ENCODE measurements at places on chromosomes 2 and 18. TPM values are rescaled to one million over a fixed set of nuclear protein-coding genes. Genes with fewer than 3 reads are reported as not detected.
A peak's percentile ranks its signal among the peaks of the same experiment; 100 is the strongest.

DSG4 gene
- total RNA-seq, result 0.12 TPM

DNA sequence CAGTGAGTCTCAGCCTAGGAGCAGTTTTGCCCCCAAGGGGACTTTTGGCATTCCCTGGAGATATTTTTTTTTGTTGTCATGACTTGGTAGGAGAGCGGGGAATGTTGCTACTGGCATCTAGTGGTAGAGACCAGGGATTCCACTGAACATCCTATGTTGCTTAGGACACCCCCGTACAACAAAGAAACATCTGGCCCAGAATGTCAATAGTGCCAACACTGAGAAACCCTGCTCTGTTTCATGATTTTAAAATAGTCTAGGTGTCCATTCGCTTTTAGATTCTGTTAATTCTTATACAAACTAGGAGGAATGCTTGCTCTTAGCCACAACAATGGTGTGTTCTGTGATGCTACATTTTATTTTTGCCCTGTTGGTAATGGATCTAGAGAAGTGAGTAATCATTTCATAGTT, 225.8 kb upstream of the SIX3 start:
- no peak for DNase-seq

STK36 gene
- total RNA-seq, result 25.6 TPM

DNA sequence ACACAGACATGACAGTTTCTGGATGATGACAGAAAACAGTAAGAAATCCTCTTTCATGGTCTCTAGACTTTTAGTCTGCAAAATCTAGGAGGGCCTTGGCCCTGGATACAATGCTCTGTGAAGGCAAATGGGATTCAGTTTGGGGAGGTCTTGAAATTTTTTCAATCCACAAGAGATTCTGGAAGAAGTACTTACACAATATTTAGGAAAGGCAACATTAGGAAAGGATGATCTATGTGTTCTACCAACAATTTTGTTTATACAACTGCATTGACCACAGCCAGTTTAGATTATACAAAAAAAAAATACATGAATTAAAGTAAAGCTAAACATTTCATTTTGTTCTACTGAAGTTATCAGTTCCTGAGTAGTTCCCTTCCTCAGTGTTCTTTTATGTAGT, 208.0 kb downstream of the SRBD1 start:
- DNase-seq, result no peak

GRCh38 chr2:109415581-109416013, 198.2 kb downstream of the SEPTIN10 start:
- DNase-seq, result no peak

GRCh38 chr2:210517264-210517663, 39.1 kb upstream of the CPS1 start:
- DNase-seq, result peak; percentile 9

LONRF2 gene
- total RNA-seq, result 1.6 TPM

DNA sequence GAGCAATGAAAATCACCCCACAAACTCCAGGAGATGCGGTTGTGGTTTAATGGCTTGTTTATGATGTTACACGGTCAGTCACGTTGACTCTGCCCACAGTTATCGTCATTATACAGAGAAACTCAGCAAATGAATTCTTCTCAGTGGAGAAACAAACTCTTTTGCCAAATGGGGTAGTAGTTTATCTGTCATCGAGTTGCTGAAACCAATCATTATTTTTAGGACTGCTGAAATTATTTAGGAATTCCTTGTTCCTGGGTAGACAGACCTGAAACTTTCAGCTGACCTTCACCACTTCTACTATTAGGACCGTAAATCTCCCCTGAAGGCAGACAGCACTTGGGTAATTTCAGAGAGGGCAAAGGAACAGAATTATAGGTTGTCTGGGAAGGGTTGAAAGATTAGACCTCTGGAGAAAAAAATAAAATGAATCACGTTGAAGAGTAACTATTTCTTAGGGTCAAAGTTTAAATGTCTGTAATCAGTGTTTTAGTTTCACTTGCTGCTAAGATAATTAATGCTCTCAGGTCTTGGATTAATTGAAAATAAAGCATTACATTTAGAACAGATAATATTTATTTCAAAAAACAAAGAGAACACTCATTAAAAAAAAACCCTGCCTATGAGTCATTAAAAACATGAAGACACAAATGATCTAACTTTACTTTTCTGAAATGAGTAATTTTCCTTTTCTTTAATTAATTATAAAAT, 52.1 kb upstream of the LYPD6 start:
- no peak for DNase-seq

TBR1 gene
- not detected for total RNA-seq

GRCh38 chr2:106541333-106541732, 54.2 kb downstream of the CD8B2 start:
- no peak for DNase-seq

DNA sequence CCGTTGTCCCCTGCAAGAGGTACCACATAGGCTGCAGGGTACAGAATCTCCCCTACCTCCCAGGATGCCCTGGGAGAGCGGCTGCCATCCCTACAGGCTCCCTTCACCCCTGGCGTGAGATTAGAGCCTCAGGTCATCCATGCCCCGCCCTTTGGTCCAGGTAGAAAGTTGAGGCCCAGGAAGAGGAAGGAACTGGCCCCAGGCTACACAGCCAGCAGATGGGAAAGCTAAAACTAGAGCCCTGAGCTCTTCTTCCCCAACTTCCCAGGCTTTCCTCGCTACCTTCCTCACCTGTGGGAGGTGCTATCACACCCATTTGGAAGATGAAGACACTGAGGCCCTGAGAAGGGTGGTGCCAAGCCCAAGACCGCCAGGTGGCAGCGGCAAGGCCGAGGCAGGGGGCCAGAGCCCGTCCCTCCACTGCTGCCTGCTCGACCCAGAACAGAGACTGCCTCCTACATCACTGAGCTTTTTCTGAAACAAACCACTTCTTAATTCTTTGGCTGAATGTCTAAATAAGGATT, 25.8 kb downstream of the CIB4 start:
- DNase-seq, result no peak

GRCh38 chr2:27735263-27735904, 36.1 kb upstream of the MRPL33 start:
- DNase-seq, result peak; percentile 86

- no peak for DNase-seq
Observed at GRCh38 chr2:186407611-186408010, 78.4 kb upstream of the ZC3H15 start.

PKDCC gene
- total RNA-seq, result 74.0 TPM

DNA sequence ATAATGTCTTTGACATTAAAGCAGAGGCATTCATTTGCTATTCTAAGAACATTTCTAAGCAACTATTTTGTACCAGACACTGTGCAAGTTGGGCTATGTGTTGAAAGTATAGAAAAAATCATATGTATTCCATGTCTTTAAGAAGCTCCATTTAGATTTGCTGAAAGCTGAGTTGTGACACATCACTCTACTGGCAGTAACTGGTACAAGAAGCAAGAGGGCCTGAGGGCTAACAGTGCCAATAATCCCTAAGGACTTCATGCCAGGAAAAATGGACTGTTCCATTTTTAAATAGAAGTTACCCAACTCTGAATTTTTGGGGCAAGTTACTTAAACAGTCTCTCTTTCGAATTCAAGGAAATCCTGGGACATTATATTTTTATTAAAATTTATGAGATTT, 178.7 kb downstream of the SRBD1 start:
- DNase-seq, result no peak

DNA sequence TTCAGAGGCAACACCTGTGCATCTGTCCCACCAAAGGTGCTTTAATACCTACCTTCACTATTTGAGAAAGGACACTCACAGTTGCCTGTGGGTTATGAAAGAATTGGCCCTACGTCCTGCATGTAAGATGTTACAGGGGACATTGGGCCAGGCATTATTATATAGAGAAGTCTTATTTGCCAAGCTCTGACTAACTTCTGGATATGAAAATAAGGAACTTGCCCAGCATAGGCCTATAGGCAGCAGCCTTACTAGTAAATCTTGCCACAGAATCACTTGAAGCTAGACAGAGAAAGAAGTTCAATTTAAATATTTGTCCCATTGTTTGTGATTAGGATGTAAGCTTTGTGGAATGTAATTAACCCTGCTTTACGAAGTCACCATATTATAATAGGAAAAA, 41.7 kb downstream of the NLRC4 start:
- no peak for DNase-seq

HOXD3 gene
- total RNA-seq, result 9.5 TPM

AP1S3 gene
- 7.0 TPM for total RNA-seq

ALPG gene
- 1.8 TPM for total RNA-seq

TPRKB gene
- total RNA-seq, result 22.5 TPM

IL1RL1 gene
- total RNA-seq, result 3.4 TPM

RAPGEF4 gene
- total RNA-seq, result 2.3 TPM

SERPINB10 gene
- not detected for total RNA-seq

IL18RAP gene
- 0.52 TPM for total RNA-seq

ZAP70 gene
- 2.9 TPM for total RNA-seq

GRCh38 chr2:63435070-63435469, 153.2 kb downstream of the WDPCP start:
- DNase-seq, result no peak

GRCh38 chr18:45287531-45287930, 327.7 kb upstream of the SLC14A2 start:
- peak; percentile 34 for DNase-seq

CRYGD gene
- not detected for total RNA-seq

TDRD15 gene
- not detected for total RNA-seq

KCNG2 gene
- not detected for total RNA-seq

FAM161A gene
- total RNA-seq, result 1.2 TPM

DNA sequence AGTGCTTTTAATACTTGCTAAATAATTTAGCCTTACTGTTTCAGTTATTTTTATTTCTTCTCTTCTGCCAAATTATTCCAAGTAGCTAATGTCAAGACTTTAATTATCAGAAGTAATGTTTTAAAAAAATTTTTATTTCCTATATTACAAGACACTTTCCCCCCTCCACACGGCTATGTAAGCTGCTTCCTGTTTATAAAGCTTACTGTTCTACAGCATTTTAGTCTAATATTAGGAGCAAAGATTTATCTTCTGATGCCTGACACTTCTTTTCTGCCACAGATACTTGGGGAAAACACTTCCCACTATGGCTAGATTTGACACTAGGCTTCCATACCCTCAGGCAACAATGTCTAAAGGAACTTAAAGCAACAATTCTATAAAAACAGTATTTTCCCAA, 62.3 kb downstream of the ROCK1 start:
- no peak for DNase-seq

GPR45 gene
- not detected for total RNA-seq

SKA1 gene
- 1.0 TPM for total RNA-seq

- DNase-seq, result peak; percentile 82
Observed at GRCh38 chr2:237673130-237674001, 46.0 kb downstream of the LRRFIP1 start.

DNA sequence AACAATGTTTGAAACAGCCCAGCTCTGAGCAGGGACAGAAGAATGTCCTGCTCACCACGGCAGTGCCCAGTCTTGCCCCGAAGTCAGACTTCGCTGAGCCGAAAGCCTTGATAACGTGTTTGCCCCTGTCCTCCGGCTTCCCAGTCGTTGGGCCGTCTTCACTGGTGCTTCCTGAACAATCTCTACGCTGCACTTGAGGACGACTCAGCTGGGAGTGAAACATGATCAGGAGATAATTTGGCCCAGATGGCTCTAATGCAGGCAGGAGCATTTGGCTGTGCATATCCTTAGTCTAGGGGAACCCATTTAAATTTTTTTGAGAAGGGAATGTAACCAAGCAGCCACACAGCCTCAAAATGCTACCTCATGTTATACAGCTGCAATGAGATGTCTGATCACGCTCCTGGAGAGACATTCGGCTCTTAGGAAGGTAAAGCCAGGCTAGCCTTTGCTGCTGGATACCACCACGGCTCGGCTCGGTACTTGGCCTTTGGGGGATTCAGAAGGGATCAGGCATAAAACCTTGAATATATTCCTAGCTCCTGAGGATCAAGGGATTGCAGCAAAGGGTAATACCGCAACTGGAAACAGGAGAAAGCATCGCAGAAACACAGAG, 43.6 kb downstream of the FECH start:
- DNase-seq, result no peak

GRCh38 chr2:222743251-222743812, 71.9 kb downstream of the MOGAT1 start:
- peak; percentile 13 for DNase-seq

DNA sequence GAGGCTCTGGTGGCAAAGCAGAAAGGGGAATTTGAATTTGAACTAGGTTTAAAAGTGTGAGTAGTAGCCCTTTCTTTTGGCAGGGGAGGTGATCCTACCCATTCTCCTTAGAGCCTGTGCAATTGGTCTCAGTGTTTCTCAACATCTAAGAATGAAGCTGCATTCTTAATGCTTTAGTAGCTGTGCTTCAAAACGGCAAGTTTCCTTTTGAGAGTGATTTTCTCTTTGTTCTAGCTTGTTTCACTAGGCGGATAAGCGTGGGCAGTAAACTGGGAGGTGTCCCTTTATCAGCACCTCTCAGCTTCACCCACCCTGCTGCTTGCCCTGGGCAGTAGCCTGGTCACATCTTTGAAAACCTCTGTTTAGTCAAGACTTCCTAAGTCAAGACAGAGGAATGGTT, 6.7 kb downstream of the CRIM1 start:
- DNase-seq, result no peak

C2orf66 gene
- total RNA-seq, result not detected

DNA sequence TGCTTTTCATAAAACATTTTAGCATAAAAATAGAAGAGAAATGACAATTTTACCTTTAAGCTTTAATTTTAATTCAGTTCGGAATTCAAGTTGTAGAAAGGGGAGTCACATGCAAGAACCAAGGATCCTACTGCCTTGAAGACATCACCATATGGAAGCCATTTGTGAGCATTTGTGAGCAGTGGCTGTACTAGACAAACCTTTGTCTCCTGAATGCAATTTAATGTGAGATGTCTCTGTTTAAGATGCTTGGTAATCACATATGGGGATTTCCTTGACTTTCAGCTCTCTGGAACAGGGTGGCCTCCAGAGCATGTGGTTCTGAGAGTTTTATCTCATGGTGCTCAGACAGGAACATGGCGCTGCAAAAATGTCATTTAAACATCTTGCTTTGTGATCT, 421.8 kb downstream of the NYAP2 start:
- DNase-seq, result no peak

GRCh38 chr18:5097116-5097703, 99.8 kb downstream of the AKAIN1 start:
- no peak for DNase-seq

DNA sequence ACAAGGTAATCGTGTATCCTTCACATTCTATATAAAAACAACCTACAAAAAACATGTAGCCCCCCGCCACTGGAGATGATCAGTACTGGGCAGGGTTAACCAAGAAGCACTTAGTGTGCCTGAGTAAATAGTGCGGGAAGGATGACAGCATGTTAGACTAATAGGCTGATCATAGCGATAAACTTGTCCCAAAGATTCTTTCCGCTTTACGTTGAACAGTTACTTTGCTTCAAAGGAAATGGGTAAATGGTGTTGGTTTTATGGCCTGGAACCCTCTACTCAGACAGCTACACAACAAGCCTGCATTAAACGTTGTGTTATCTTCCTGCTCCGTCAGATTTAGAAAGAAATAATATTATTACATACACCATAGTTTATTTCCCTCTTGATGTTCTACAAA, 67.7 kb downstream of the CTAGE1 start:
- DNase-seq, result no peak

All from left colon (tissue), 2 donors.